ENCODE measurements at places on chromosomes 1 and 21.

DNA sequence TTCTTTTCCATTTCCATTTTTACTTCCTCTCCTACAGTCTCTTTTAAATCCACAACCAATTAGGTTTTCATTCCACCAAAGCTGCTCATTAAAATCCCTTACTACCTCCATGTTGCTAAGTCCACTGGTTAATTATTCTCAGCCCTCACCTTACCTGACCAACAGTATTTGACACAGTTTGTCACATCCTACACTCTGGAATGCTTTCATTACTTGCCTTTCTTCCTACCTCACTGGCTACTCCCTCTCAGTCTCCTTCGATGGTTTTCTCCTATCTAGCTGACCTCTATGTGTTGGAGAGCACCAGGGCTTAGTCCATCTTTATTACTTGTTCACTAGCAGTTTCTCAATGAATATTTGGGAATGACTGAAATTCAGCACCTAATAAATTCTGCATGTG is 78.6 kb downstream of the NME7 start:
- DNase-seq = no peak

GRCh38 chr1:53603431-53603830 is 135.5 kb downstream of the GLIS1 start:
- DNase-seq = no peak

DNA sequence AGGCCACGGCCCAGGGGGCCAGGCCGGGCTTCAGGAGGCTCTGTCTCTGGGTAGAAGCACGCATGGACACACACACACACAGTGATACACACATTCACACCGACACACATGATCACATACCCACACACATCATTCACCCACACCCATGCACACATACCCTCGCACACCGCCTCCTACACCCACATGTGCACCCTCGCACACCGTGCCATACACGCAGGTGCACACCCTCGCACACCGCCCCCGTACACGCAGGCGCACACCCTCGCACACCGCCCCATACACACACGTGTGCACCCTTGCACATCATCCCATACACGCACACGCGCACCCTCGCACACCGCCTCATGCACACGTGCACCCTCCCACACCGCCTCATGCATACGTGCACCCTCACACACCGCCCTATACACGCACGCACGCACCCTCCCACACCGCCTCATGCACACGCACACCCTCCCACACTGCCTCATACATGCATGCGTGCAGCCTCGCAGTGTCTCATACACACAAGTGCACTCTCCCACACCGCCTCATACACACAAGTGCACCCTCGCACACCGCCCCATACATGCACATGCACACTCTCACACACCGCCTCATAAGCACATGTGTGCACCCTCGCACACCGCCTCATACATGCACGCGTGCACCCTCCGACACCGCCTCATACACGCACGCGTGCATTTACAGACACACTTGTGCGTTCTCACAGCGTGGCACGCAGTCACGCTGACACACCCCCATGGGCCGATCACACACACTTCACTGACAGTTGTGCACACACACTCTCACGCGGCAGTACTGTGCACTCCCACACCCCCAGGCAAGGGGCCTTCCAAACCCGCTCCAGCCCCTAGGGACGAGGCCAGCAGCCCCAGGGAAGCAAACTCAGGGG is 128.1 kb downstream of the SIK1 start:
- DNase-seq = no peak

DNA sequence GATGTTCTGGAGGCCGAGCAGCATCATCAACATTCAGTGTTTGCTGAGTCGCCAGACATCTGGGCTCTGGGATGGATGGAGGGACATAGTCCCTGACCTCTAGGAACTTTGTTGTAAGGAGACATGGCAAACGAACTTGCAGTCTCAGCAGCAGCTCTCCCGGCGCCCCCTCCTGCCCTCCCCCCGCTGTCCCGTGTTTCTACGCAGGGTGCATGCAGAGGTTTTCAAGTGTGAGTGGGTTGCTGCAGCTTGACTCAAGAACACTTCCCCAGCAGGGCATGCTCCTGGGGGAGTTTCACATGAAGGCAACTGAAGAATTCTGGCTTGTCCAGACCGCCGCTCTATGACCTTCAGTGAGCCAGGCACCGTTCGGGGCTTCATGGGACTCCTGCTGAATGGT is 121.9 kb downstream of the CAMTA1 start:
- no peak for DNase-seq

DNA sequence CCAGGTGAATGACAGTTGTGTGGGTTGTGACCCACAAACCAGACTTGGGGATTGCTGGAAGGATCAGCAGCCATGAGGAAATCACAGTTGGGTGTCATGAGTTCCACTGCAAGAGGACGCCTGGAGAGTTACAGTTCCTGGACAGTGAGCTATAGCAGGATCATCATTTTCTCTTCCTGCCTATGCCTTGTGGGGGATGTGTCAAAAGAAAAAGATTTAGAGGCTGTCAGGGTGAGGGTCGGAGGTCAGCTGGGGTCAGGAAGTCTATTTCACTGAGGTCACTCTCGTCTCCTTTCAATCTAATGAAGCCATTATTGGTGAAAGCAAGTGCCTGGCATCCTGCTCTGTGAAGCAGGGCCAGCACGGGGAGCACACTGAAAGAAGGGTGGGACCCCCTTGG is 7.0 kb upstream of the LIN28A start:
- DNase-seq = no peak

GRCh38 chr1:203563291-203563690 is 63.3 kb upstream of the ATP2B4 start:
- no peak for DNase-seq

DNA sequence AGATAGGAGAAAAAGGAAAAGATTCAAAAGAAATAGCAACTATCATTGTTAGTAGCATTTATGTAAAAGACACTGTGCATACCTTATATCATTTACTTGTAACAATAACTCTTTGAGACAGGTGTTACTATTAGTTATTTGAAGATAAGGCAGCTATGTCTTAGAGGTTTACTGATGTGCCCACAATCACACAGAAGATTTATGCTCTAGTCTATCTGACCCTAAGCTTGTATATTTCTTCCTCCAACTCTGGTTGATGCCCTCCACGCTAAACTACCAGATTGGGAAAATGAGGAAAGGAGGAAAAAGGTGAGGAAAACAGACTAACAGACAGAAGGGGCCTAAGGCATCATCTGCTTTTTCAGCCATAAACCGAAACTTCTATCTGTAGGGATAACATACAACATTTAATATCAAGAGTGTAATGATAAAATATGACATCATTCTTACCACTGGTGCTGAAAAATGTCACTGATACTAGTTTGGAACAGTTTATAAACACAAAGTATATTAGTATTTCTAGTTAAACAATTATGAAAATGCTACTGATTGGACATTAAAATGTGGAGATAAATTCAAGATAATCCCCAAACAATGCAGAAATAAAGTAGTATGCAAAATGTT is 5.1 kb downstream of the COLGALT2 start:
- no peak for DNase-seq

- DNase-seq = no peak
Measured at GRCh38 chr1:229408458-229409037, 25.3 kb downstream of the ACTA1 start.

DNA sequence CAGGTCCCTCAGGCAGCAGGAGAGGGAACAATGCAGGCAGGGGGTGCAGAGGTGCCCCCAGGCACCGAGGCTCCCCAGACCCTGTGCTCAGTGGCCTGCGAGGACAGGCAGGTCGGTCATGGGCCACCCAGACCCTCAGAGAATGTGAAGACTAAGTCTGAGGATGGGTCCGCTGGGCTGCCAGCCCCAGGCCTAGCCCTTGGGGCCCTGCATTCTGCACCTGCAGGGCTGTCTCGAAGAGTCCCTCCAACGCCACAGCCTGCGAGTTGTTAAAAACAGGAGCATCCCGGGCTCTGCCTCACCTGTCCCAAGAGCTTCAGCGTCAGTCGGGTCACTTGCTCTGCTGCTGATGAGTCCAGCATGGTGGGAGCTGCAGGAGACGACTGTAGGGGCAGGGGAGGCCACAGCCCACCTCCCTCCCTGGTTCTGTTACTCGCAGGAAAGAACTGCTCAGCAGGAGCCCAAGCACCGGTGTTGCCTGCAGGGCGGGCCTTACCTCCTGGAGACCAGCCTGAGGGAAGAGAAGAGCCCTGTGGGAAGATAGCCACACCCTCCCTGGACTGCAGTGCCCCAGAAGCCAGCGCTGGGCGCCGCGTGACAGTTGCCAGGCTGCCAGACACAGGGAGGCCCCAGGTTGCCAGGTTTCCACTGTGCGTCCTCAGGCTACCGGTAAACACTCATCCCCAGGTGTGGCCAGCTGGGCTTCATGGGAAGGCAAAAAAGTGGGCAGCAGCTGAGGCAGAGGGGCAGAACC is 5.8 kb downstream of the C21orf58 start:
- DNase-seq = no peak

- no peak for DNase-seq
Measured at GRCh38 chr1:209412036-209412435, 171.5 kb upstream of the CAMK1G start.

DNA sequence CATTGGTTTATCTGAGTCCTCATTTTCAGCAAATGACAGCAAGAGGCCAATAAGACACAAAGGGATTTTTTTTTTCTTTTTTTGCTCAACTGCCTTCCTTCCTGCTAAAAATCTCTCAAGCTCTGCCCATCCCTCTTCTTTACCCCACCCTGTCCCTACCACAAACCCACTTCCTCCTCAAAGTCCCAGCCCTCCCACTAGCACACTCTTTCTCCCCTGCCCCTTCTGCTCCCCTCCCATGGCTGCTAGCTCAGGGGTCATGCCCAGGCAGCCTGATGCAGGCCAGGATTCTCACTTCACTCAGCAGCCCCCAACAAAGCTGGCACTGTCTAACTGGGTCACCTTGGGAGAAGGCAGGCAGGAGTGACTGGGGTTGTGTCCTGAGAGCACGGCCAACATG is 28.8 kb upstream of the PPP2R5A start:
- DNase-seq = no peak

DNA sequence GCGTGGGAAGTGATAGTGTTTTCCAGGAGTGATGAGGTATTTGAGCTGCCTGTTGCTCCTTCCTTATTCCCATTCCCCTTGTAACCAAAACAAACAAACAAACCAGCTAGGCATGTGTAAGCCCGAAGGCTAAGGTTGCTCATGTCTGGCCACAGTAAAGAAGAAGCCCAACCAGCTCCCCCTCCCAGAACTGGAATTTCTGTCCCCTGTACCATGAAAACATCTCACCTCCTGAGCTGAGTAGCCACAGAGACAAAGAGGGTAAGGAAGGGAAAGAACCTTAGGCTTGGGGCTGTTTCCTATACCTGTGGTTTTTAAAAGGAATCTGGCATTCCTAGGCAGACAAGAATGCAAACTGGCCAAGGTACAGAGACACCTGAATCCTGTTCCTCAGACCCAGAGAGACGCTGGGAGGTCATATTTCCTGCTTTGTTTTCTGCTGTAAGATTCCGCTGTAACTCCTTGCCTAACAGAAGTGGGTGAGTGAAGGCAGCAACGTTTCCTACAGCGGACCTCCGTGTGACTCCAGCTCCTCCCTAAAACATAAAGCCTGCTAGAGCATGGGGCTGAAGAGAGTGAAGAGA is 41.7 kb upstream of the RAB4A start:
- DNase-seq = no peak

DNA sequence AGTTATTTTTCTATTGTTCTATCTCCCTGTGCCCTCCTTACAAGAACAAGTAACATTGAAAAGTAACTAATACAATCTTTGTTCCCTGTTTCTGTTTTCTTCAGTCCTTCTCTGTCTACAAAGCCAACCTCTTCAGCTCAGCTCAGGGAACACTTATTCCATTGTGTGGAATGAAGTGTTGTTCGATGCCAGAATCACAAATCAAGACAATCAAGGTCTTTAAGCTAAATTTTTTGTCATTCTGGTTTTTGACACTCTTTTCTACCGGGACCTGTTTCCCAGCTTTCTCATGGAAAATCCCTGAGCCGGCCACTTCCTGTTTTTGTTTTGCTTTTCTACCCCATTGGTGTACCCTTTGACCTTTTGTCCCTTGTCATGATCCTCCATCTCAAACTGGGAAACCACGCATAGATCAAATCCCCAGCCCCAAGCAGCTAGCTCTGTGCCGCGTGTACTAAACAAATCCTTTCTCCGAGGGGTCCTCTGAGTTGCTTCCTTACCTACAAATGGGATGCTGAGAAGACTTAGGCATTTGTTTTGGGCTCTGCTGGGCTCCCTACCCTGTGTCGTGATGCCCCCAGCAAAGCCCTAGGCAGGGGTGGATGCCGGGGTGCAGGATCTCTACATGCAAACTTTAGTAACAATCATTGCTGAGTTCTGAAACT is 141.8 kb downstream of the TOMM20 start:
- DNase-seq = no peak

- no peak for DNase-seq
Measured at GRCh38 chr21:29753216-29753615, 186.6 kb downstream of the GRIK1 start.

DNA sequence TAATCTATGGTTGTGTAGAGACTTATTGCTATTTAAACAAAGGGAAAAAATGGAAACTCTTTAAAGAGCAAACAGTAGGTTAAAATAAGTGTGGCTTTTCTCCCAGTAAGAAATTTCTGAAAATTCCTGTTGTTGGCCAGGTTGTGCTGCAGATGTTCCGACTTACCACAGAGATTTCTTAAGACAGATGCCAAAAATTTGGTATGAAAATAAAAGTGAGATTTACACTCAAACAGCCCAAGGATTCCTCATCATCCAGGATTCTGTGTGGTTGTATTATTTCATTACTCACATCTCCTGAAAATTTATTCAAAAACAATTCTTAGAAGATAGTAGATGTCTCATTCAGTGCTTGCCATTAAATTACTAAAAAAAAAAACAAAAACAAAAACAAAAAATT is 296.7 kb upstream of the PTBP2 start:
- DNase-seq = no peak

DNA sequence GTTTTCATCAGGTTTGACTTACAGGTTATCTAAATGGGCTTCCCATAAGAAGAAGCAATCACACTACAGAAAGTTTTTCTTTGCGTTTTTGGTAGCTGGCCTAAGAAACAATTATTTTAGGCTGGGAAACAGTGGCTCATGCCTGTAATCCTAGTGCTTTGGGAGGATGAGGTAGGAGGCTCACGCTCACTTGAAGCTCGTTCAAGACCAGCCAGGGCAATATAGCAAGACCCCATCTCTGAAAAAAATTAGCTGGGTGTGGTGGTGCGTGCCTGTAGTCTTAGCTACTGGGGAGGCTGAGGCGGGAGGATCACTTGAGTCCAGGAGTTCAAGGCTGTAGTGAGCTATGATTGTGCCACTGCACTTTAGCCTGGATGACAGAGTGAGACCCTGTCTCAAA is 1.6 kb upstream of the REN start:
- no peak for DNase-seq

GRCh38 chr1:11893907-11894251 is 32.3 kb downstream of the KIAA2013 start:
- no peak for DNase-seq

GRCh38 chr1:45442272-45442671 is 48.7 kb downstream of the TESK2 start:
- no peak for DNase-seq

GRCh38 chr1:75542818-75543570 is 67.9 kb downstream of the SLC44A5 start:
- DNase-seq = no peak

DNA sequence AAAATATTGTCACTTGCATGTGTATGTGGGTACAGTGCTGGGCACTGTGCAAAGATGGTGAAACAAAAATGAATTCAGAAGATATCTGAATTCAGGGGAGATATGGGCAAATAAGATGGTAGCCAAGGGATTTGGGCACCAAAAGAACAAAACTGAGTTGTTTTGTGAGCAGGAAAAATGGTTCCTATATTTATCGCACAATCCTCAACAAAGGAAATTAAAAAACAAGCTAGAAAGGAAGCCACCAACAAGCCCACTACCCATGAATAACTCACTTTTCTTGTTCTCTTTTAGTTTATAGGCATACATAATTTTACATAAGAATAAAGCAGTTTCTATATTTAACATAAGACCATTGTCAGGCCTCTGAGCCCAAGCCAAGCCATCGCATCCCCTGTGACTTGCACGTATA is 40.7 kb upstream of the VASH2 start:
- DNase-seq = no peak
